ENCODE measurements at places on chromosomes 5 and 9.

- no peak for DNase-seq
Observed at GRCh38 chr9:3992924-3993323, 306.9 kb downstream of the GLIS3 start.

- DNase-seq, result no peak
Observed at GRCh38 chr9:27977931-27978330, 404.6 kb upstream of the C9orf72 start.

GRCh38 chr9:123083680-123084079 is 50.2 kb downstream of the GPR21 start:
- DNase-seq, result no peak

GRCh38 chr9:115999498-115999897 is 154.1 kb upstream of the PAPPA start:
- DNase-seq, result no peak

GRCh38 chr5:94667937-94668336 is 49.5 kb downstream of the SLF1 start:
- DNase-seq, result no peak
